ENCODE measurements at places on chromosomes 7 and 10. TPM values are rescaled to one million over a fixed set of nuclear protein-coding genes. Genes with fewer than 3 reads are reported as not detected.

Gene ZWINT
- polyA plus RNA-seq = 4.4 TPM

Gene HHEX
- polyA plus RNA-seq = not detected

Gene GBX1
- polyA plus RNA-seq = not detected

Gene AGR2
- polyA plus RNA-seq = not detected

Gene TRIM50
- not detected for polyA plus RNA-seq

Gene SLC26A3
- not detected for polyA plus RNA-seq

Gene SPDYE2B
- polyA plus RNA-seq = 0.35 TPM

Gene LIPN
- polyA plus RNA-seq = not detected

Gene ZNF727
- polyA plus RNA-seq = 9.8 TPM

Gene RBM20
- 0.90 TPM for polyA plus RNA-seq

Gene AKR1B15
- not detected for polyA plus RNA-seq

Gene ACSM6
- not detected for polyA plus RNA-seq

Gene OR2A7
- polyA plus RNA-seq = not detected

Gene TMEM236
- 0.13 TPM for polyA plus RNA-seq

Gene GRM3
- 25.7 TPM for polyA plus RNA-seq

Gene NAMPT
- 37.0 TPM for polyA plus RNA-seq

Gene BMS1
- 8.5 TPM for polyA plus RNA-seq

Gene AMZ1
- polyA plus RNA-seq = 0.36 TPM
